Stimulated activated CD8-positive, alpha-beta memory T cell treated with anti-CD3 and anti-CD28 coated beads, Interleukin-7, amount 100 ng/mL, for 1 hour (primary cell): ENCODE measurements at places on chromosomes 7 and 10.

- DNase-seq = no peak
Observed at GRCh38 chr7:155208681-155209477, 88.8 kb upstream of the INSIG1 start.

DNA sequence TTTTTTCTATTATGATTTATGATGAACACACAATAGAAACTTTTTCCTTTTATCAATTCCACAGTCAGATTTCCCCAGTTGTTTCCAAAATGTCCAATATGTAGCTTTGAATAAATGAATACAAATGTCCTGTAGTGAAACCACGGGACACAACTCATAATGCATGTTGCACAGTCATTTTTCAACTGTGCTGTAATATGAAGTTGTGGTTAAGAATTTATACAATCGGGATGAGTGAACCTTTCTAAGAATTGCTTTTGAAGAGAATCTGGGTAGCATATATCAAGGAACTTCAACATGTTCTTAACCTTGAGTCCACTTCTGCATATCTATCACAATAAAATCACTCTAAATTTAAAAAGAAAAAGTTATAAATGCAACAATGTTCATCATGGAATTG is 14.6 kb upstream of the ST7 start:
- DNase-seq = no peak

DNA sequence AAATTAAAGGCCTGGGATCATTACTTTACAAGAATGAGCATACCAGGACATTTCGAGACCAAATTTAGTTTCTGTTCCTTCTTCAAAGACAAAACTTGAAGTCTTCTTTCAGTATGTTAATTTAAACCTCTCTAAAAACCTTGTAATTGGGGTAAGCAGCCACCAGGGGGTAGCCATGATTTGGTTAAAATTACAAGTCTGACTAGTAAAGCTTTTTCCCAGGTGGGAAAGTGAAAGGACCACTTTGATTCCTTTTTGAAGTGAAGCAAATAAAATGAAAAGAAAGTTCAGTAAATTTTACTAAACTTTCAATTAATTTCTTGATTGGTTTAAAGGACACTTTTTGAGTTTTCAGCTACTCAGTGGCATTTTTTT is 294.3 kb downstream of the BBS9 start:
- DNase-seq = no peak

DNA sequence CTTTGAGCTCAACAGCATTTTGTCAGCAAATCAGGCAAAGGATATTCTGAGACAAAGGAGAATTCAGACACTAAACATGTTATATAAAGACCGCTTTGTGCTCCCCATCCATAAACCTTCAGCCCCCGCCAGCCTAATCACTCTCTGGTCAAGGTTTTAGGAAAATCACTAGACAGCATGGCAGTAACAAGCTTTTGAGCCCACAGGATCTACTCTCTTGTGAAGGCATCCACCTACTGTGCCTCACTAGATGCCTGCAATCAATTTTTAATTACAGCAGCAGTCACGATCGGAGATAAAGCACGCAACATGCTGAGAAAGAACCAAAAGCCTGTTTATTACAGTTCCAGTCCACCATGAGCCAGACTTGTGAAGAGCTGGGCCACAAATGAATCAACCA is 19.1 kb downstream of the PDE1C start:
- no peak for DNase-seq

- DNase-seq = no peak
Observed at GRCh38 chr10:51109801-51110533, 35.7 kb downstream of the PRKG1 start.

DNA sequence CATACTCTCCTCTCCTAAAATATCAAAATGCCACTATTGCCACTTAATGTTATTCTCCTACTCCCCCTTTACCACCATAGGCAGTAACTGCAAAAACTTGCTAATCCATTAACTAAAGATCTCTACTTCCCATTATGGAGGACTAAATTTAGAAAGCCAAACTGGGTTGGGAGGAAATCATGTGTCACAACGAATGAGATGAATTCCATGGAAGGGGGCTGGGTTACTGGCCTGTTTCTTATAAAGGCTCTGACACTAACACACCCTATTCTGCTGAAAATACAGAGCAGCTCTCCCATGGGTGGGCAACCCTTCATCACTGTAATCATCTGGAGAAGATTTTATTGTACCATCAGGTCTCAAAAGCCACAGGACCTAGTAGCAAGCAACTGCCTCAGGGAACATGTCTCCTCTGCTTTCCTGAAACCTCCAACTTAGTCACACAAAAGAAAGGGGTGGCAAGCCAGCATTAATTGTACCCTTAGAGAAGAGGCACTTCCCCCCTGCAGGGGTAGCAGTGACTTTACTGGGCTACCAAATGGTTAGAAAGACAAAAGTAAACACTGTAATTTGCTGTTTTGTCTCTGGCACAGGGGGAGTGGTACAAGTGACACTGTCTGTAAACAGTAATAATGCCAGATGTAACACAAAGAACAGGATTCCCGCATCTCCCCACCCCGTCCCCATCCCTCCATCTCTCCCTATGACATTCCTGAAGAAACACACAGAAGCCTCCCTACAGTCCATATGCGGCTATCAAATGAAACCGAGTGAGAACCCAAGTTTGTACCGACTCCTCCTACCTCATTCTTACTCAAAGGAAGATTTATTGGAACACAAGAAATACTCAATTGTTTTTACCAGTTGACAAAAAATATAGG is 81.6 kb downstream of the ARMH3 start:
- DNase-seq = no peak
